ENCODE measurements at places on chromosomes 6 and 20.

- H3K4me1 ChIP-seq: peaks cover 14% of the 10 kb centered on the region
- peaks cover 98% of the 10 kb centered on the region for H3K27me3 ChIP-seq
- no peak overlapping the region for H3K4me3 ChIP-seq
- no peak overlapping the region for H3K27ac ChIP-seq
- H3K36me3 ChIP-seq: no peaks in the 10 kb centered on the region
- DNase-seq: no peak
Measured at GRCh38 chr20:3672547-3673171, 9.2 kb downstream of the ADAM33 start.

- no peak overlapping the region for H3K27ac ChIP-seq
- no peaks in the 10 kb centered on the region for H3K27me3 ChIP-seq
- no peaks in the 10 kb centered on the region for H3K36me3 ChIP-seq
- DNase-seq: no peak
Measured at GRCh38 chr6:140854318-140854717, 1278.4 kb upstream of the GJE1 start.

- peak overlapping the region; percentile 94 for H3K4me3 ChIP-seq
- DNase-seq: peak; percentile 83
- H3K4me1 ChIP-seq: peaks cover 54% of the 10 kb centered on the region
- H3K27me3 ChIP-seq: no peaks in the 10 kb centered on the region
Measured at GRCh38 chr6:33578588-33579011, 1.5 kb downstream of the BAK1 start.

DNA sequence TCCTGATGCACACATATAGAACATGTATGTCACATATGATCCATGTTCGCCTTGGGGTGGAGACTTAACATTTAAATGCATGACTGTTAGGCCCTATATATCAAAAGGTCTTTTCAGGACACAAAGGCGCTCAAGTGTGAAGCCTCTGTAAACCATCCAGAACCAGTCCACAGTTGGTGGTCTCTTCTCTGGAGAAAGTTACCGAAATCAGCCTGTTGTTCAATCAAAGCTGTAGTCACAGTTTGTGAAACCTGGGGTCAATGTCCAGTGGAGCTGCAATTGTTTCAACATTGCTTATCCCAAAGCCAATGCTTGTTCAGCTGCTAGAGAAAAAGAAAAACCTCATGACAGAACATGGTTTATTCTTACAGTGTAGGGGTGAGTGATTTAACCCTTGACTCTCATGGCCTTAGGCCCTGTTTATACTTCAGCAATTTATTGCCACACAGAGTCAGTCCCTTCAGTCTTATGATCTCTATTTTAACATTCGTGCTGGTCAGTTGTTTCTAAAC lies 193.6 kb upstream of the CST7 start:
- no peak for DNase-seq
- H3K4me3 ChIP-seq: no peak overlapping the region
- no peaks in the 10 kb centered on the region for H3K36me3 ChIP-seq
- peaks cover 17% of the 10 kb centered on the region for H3K27me3 ChIP-seq
- H3K27ac ChIP-seq: no peak overlapping the region

- no peak overlapping the region for H3K4me3 ChIP-seq
- peaks cover 93% of the 10 kb centered on the region for H3K27me3 ChIP-seq
- peak overlapping the region; percentile 14 for H3K27ac ChIP-seq
- no peaks in the 10 kb centered on the region for H3K36me3 ChIP-seq
Measured at GRCh38 chr20:56925831-56926170, 296.7 kb downstream of the TFAP2C start.

Measured in activated naive CD4-positive, alpha-beta T cell treated with anti-CD3 and anti-CD28 coated beads, Interleukin-2, amount 10 ng/mL, durations not matched to agents 7 days and 5 days (primary cell).